Head of caudate nucleus (tissue), 42 donors: ENCODE measurements at places on chromosomes 2 and 18.

- no peak for DNase-seq
Observed at GRCh38 chr2:204037286-204037685, 100.7 kb downstream of the ICOS start.

DNA sequence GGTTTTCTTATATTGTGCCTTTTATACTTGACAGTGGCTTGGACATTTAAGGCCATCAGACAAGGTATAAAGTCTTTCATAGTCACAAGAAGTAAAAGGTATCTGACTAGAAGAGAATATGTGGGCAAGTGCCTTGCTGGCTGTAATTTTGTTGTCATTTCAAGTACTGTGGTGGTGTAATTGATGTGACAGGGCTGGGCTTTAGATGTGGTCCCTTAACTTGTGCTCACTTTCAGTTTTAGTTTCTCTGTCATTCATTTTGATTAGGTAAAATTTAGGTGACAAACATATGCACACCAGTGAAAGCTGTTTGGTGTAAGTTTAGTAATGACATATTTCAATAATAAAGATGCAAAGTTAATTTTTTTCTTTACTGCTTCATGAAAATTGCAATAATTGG lies 31.2 kb upstream of the TBR1 start:
- DNase-seq = no peak

- DNase-seq = no peak
Observed at GRCh38 chr18:10797896-10798295, 272.1 kb downstream of the NAPG start.

GRCh38 chr2:238163481-238164198 lies 4.9 kb downstream of the ERFE start:
- DNase-seq = no peak

GRCh38 chr18:8298186-8298585 lies 311.1 kb upstream of the RAB12 start:
- no peak for DNase-seq

DNA sequence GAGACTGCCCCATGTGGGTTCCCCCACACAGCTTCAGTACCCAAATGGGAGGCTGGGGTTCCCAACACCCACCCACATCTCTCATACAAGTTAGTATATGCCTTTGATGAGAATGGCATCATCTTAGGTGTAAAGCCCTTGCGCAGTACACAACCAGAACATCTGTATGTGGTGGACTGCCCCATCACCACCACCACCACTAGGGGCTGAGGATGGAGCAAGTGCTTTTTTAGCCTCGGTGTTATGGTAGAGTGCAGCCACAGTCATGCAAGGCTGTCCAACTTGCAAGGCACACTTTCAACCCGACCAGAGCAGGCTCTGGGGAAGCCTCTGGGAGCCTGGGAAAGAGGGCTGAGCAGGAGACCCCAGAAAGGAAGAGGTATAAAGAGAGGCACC lies 241.2 kb downstream of the TFCP2L1 start:
- no peak for DNase-seq

GRCh38 chr2:219702796-219703545 lies 75.5 kb downstream of the SLC4A3 start:
- no peak for DNase-seq

GRCh38 chr2:107772353-107772752 lies 54.3 kb upstream of the RGPD4 start:
- no peak for DNase-seq

- no peak for DNase-seq
Observed at GRCh38 chr2:127056631-127057370, 50.2 kb downstream of the BIN1 start.

DNA sequence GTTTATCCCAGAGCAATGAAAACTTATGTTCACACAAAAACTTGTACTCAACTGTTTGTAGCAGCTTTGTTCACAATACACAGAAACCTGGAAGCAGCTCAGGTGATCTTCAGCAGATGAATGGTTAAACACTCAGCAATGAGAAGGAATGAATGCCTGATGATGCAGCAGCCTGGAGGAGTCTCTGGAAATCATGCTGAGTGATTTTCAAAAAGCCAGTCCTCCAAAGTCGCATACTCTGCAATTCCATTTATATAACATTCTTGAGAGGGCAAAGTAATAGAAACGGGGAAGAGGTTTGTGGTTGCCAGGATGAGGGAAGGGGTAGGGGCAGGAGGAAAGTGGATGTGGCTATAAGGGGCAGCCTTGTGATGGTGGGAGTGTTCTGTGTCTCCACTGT lies 108.1 kb downstream of the CTIF start:
- DNase-seq = no peak

- no peak for DNase-seq
Observed at GRCh38 chr2:20818820-20819219, 4.1 kb downstream of the LDAH start.

GRCh38 chr2:41040782-41041520 lies 589.1 kb upstream of the SLC8A1 start:
- no peak for DNase-seq

DNA sequence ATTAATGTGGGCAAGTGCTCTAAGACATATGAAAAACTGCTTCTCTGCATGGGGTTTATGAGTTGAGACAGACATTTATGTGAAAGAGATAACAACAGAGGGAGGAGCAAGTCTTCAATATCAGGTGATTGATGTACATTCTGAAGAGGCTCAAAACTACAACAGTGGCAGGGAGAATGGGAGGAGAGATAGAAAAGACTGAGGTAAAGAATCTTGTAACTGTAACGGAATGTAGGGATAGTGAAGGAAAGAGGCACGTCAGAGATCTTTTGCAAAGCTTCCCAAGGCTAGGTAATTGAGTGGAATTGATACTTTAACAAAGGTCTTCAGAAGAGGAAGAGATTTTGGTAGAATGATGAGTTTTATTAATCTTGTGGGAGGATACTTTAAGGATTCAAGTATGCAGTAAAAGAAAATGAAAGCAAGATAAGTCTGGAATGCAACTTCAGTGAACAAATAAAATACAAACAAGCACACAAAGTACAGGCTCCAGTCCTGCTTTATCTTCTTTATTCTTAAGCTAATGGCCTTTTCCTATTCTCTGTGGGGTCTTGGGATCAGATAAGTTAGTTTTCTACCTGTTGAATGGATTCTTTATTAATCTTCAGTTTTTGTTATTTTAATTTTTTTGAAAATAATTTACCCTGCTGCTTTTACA lies 15.0 kb downstream of the SMAD4 start:
- DNase-seq = no peak

DNA sequence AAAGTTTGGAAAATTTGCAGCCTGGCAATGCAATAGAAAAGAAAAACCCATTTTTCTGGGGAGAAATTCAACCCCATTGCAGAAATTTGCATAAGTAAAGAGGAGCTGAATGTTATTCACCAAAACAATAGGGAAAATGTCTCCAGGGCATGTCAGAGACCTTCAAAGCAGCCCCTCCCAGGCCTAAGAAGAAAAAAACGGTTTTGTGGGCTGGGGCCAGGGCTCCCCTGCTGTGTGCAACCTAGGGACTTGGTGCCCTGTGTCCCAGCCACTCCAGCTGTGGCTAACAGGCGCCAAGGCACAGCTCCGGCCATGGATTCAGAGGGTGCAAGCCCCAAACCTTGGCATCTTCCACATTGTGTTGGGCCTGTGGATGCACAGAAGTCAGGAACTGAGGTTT lies 224.5 kb downstream of the TXNL1 start:
- no peak for DNase-seq

DNA sequence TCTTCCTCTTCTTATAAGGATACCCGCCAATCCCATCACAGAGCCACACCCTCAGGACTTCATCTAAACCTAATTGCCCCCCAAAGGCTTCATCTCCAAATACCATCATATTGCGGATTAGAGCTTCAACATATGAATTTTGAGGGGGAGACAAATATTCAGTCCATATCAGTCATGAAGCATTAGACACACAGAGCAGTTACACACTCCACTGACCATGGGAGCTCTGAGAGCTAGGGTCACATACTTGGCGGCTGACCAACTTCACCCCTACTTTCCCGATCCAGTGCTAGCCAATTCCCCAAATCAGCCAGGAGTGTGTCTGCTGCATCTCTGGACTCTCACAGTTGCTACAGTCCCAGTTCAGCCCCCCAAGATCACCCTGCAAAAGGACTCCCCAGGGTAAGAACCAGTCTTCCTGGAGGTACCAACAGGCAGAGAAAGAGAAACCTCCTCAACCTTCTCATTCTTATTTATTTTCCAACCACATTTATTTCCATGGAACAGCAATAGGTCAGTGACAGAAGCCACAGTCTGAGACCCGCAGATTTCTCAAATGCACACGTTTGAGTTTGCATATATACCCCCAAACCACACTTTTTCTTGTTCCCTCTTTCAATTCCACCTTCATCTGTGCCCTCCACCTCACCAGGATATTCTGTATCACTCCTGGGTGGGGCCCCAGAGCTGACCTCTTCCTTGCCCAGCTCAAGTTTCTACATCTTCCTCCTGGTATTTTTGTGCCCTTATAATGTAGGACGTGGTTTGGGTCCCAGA lies 33.3 kb downstream of the SPP2 start:
- DNase-seq = no peak

DNA sequence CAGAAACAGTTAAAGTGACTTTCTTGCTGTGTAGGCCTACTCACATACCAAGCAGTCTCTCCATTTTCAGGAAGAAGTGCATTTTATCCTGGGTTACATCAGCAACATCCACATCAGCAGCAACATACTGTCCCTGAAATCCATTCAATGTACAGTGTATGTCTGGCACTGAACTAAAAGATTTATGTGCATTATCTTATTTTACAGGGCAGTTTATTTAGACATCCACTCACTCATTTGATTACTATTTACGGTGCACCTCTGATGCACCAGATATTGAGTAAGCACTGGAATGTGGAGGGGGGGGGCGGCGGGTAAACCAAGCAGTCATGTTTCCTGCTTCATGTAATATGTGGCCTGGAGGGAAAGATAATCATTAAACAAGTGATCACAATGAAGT lies 1128.2 kb downstream of the BCL11A start:
- DNase-seq = no peak

DNA sequence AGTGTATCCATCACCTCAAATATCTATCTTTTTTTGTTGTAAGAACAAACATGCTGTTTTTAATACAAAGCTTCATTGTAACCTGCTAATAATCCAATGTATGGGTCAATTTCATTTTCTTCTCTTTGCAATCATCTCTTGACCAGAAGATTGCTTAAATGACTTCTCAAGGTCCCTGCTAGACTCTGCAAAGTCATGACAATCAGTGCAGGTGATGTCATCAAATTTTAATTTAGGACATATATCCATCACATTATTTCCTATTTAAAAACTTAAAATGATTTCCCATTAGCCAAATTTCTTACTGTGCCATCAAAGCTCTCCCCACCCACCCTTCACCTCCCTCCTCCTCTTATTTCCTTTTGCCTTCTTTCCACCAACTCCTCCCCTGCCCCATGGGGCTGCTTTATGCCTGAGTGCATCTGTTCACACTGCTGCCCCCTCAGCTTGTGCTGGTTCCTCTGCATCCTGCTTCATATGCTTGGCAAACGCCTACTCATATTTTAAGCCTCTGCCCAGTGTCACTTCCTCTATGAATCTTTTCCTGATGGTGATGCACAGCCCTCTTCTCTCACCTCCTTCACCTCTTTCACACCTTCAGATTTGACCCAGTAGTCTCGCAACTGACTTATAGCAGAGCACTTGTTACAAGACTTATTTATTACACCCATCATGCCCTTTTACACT lies 20.3 kb downstream of the PLEK start:
- no peak for DNase-seq

GRCh38 chr18:58175122-58175785 lies 131.2 kb downstream of the NEDD4L start:
- DNase-seq = no peak

DNA sequence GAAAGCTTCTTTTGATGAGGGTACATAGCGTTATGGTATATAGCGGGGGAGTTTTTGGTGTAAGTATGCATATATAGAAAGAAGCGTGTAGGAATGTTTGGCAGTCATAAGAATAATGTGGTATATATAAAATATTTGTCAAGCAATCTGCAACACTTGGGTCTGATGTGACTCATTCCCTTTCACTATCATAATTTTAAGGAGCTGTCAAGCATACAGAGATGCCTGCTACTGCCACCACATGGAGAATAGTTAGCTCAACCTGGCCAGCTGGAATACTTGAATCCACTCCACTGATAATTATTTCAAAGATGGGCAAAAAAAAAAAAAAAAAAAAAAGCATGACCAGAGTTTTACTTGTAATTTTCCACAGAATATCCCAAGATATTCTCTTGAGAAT lies 559.8 kb upstream of the REG3G start:
- no peak for DNase-seq
